A549 treated with GW870086 at 1 μM for 4 hours (cell line): ENCODE measurements at places on chromosomes 12 and 14. TPM values are rescaled to one million over a fixed set of nuclear protein-coding genes. Genes with fewer than 3 reads are reported as not detected.

MFAP5 gene
- total RNA-seq = 0.06 to 0.14 TPM (median 0.10 TPM) in 3 of 5 replicates, not detected in the others

KLHL33 gene
- not detected in 5 replicates for total RNA-seq

CPNE8 gene
- total RNA-seq = 9.3 to 11.0 TPM (median 10.0 TPM) in 5 replicates

TAS2R50 gene
- not detected in 5 replicates for total RNA-seq

RASSF9 gene
- total RNA-seq = 0.71 to 1.1 TPM (median 0.96 TPM) in 5 replicates

DCD gene
- not detected in 5 replicates for total RNA-seq

ARMH4 gene
- 0.36 to 0.64 TPM (median 0.49 TPM) in 5 replicates for total RNA-seq
